ENCODE measurements at places on chromosomes 5 and 9. TPM values are rescaled to one million over a fixed set of nuclear protein-coding genes. Genes with fewer than 3 reads are reported as not detected.

GRCh38 chr9:8809741-8810140 is 1010.2 kb upstream of the DMAC1 start:
- DNase-seq, result no peak

GRCh38 chr9:133822430-133823065 is 84.4 kb upstream of the SARDH start:
- DNase-seq, result no peak

DNA sequence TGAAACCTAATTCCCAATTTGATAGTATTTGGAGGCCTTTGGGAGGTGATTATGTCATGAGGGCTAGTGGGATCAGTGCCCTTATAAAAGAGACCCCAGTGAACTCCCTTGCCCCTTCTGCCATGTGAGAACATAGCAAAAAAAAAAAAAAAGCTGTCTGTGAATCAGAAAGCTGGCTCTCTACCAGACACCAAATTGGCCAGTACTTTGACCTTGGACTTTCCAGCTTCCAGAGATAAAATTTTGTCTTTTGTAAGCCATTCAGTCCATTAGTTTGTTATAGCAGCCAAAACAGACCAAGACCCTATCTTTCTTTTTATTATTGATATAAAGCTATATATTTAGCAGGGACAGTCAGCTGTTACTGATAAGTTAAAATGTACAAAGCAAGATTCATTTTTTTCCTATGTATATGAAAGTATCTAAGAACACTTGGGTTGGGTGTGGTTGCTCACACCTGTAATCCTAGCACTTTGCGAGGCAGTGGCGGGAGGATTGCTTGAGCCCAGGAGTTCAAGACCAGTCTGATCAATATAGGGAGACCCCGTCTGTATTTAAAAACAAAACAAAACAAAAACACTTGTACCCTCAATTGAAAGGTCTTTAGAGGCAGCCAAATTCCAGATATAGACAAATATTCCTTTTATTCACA is 8.1 kb upstream of the C5orf24 start:
- no peak for DNase-seq

GRM6 gene
- not detected for total RNA-seq

TMC1 gene
- not detected for total RNA-seq
